ENCODE measurements at places on chromosomes 3 and 15.

GRCh38 chr3:127286571-127287140 lies 1.2 kb downstream of the PRR20G start:
- no peaks in the 10 kb centered on the region for H3K27me3 ChIP-seq
- no peak overlapping the region for H3K27ac ChIP-seq
- H3K36me3 ChIP-seq: no peaks in the 10 kb centered on the region
- DNase-seq: no peak
- H3K4me3 ChIP-seq: no peak overlapping the region

GRCh38 chr3:16313886-16314645 lies 49.1 kb downstream of the OXNAD1 start:
- no peak for DNase-seq
- no peak overlapping the region for H3K27ac ChIP-seq

DNA sequence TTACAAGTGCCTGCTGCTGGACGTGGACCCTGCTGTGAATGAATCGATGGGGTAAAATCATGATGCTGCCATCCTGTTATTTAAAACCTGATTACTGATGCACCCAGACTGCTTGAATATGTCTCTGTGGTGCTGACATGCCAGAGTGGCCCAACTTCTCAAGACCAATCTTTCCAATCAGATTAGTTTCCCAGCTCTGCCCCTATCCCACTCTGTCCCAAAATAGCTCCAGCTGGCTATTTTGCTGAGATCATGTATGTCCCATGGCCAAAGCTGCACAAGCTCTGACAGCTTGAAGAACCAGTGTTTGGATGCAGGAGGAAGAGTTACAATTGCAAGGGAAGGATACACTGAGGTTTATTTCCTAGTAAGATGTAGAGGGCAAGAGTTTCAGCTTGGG lies 153.6 kb downstream of the TMEM108 start:
- H3K4me3 ChIP-seq: no peak overlapping the region
- no peaks in the 10 kb centered on the region for H3K36me3 ChIP-seq
- no peaks in the 10 kb centered on the region for H3K4me1 ChIP-seq
- DNase-seq: no peak

GRCh38 chr3:188769831-188770230 lies 401.9 kb upstream of the TPRG1 start:
- H3K36me3 ChIP-seq: no peaks in the 10 kb centered on the region
- DNase-seq: no peak
- no peak overlapping the region for H3K4me3 ChIP-seq
- peak overlapping the region; percentile 13 for H3K27ac ChIP-seq
- peaks cover 22% of the 10 kb centered on the region for H3K4me1 ChIP-seq

DNA sequence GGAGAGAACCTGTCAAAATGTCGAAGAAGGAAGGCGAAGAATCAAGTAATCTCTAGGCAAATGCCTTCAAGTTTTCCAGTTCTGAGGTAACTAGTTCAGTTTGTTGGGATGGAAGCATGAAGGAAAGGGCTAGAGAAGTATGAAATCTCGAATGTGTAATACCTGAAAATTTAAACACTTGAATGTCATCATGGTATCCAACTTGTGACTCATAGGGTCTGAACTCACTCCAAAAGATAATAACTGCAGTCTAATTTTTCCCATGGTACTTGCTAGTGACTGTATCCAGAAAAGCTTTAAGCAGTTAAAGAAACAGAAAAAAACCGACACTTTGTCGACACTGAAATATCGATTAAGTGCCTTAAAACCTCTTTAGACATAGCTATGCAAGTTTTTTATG lies 102.9 kb upstream of the CHRM5 start:
- H3K4me1 ChIP-seq: no peaks in the 10 kb centered on the region
- no peak overlapping the region for H3K27ac ChIP-seq
- peaks cover 41% of the 10 kb centered on the region for H3K36me3 ChIP-seq
- no peak for DNase-seq

GRCh38 chr15:60399931-60400330 lies 2.1 kb upstream of the ANXA2 start:
- no peak for DNase-seq
- no peaks in the 10 kb centered on the region for H3K36me3 ChIP-seq
- no peaks in the 10 kb centered on the region for H3K27me3 ChIP-seq
- peaks cover 7% of the 10 kb centered on the region for H3K4me1 ChIP-seq

DNA sequence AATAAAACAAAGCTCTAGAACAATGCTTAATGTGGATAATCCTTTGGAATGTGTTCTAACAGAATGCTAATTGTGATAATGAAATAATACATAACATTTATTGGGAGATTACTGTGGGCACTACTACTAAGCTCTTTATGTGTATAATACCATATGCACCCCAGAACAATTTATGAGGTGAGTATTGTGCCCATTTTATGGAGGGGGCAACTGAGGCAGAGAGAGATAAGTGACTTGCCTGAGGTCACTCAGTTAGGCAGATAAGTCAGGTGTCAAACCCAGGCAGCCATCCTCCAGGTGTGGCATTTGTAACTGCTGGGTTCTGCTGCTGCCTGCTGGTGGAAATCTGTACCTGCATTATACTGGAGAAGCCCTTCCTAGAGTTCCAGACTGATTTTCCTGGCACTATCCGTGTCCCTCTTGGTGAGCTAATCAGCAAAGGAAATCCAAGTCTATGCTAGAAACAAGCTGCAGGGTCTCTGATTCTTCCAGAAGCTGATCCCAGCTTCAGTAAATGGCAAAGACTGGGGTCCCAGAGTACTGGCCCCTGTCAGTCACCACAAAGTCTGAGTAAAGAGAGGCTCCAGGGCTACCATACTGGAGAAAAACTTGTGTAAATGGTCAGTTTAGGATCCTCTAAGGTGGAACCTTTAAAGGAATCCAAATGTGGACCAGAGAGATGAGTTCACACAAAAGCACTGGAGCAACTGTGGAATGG lies 22.6 kb upstream of the RBP1 start:
- H3K4me3 ChIP-seq: no peak overlapping the region
- no peak overlapping the region for H3K27ac ChIP-seq
- DNase-seq: no peak
- no peaks in the 10 kb centered on the region for H3K27me3 ChIP-seq
- H3K36me3 ChIP-seq: no peaks in the 10 kb centered on the region
- no peaks in the 10 kb centered on the region for H3K4me1 ChIP-seq

DNA sequence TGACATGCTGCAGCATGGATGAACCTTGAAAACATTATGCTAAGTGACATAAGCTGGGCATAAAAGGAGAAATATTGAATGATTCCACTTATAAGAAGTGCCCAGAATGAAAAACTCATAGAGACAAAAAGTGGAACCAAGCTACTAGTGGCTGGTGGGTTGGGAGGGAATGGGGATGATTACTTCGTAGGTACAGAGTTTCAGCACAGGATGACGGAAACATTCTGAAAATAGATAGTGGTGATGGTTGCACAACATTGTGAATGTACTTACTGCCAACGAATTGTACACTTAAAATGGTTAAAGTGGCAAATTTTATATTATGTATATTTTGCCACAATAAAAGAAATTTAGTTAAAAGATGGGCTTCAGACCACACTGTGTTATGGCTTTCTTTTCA lies 93.6 kb downstream of the RPLP1 start:
- no peak overlapping the region for H3K4me3 ChIP-seq
- H3K4me1 ChIP-seq: no peaks in the 10 kb centered on the region
- no peak overlapping the region for H3K27ac ChIP-seq
- no peaks in the 10 kb centered on the region for H3K36me3 ChIP-seq

DNA sequence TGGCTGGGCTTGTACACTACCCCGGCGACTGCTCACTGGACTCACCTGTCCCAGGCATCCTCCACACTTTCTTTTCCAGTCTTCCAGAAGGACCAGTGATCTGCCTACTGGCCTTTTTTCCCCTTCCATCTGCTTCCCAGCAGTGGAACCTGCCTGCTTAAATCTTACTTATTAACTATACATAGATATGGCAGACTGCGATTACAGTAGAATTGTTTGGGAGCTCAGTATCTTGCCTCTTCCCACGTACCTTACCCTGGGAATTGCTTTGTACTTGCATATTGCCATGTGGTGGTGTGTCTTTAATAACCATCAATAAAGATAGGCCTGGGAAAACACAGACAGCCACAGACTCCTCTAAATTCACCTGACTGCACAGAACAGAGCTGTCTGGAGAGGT lies 11.8 kb upstream of the HES1 start:
- no peaks in the 10 kb centered on the region for H3K27me3 ChIP-seq
- H3K4me1 ChIP-seq: no peaks in the 10 kb centered on the region
- no peaks in the 10 kb centered on the region for H3K36me3 ChIP-seq
- no peak for DNase-seq
- H3K4me3 ChIP-seq: no peak overlapping the region
- H3K27ac ChIP-seq: no peak overlapping the region

DNA sequence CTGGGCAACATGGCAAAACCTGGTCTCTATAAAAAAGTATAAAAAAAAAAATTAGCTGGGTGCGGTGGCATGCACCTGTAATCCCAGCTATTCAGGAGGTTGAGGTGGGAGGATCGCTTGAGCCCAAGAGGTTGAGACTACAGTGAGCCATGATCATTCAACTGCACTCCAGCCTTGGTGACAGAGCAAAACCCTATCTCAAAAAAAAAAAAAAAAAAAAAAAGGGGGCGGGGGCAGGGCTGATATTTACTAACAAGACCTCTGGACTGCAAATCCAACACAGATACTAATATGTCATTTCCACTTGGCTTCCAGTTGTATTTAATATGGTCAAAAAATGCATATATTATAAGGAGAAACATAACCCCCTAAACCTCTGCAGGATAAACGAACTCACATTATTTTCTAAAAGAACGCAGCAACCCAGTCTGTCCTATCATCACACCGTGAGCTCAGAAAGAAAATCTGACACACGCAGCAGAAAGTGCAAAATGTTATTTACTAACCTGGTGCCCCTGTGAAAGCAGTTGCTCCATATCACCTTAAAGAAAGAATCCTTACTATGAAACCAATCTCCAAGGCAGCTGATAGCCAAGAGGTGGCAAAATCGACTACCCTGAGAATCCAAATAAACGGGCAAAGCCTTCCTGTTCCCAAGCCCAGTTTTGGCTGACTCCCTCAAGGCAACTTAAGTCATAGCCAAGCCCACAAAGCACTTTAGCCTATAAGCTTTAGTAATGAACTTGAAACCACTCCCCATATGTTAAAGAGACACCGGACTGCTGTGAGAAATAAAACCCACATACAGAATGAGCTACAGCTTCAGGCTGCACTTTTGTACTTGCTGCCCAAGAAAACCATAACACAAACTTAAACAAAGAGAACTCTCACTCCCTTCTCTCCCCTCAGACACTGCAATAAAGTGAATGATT lies 39.3 kb downstream of the PLD1 start:
- H3K4me1 ChIP-seq: peaks cover 25% of the 10 kb centered on the region
- peak overlapping the region; percentile 64 for H3K4me3 ChIP-seq
- DNase-seq: no peak
- H3K36me3 ChIP-seq: no peaks in the 10 kb centered on the region
- H3K27me3 ChIP-seq: no peaks in the 10 kb centered on the region

DNA sequence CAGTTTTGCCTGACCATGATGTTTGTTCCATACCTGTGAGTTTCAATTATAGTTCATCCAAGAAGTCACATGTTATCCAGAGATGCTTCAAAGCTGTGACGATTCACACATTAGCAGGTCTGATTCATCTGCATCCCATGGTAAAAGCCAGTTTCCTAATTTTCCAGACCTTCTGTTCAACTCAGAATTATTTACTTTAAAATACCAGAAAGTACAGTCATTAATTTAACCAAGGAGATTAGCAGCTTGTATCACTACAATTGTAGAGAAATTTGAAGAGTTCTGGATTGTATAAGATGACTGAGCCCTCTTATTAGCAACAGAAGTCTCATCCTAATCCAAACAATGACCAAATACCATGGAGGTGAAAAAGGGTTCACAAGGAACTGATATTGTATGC lies 76.1 kb upstream of the THBS1 start:
- H3K36me3 ChIP-seq: no peaks in the 10 kb centered on the region
- no peak overlapping the region for H3K4me3 ChIP-seq
- H3K4me1 ChIP-seq: no peaks in the 10 kb centered on the region
- DNase-seq: no peak
- H3K27ac ChIP-seq: no peak overlapping the region

DNA sequence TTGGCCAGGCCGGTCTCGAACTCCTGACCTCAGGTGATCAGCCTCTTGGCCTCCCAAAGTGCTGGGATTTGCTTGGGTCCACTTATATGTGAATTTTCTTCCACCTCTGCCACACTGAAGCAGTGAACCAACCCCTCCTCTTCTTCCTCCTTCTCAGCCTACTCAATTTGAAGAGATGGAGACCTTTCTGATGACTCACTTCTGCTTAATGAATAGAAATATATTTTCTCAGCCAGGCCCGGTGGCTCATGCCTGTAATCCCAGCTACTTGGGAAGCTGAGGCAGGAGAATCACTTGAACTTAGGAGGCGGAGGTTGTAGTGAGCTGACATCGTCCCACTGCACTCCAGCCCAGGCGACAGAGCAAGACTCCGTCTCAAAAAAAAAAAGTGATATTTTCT lies 46.8 kb upstream of the GATM start:
- H3K27me3 ChIP-seq: no peaks in the 10 kb centered on the region
- peaks cover 3% of the 10 kb centered on the region for H3K36me3 ChIP-seq
- DNase-seq: no peak
- H3K4me3 ChIP-seq: no peak overlapping the region
- no peaks in the 10 kb centered on the region for H3K4me1 ChIP-seq

DNA sequence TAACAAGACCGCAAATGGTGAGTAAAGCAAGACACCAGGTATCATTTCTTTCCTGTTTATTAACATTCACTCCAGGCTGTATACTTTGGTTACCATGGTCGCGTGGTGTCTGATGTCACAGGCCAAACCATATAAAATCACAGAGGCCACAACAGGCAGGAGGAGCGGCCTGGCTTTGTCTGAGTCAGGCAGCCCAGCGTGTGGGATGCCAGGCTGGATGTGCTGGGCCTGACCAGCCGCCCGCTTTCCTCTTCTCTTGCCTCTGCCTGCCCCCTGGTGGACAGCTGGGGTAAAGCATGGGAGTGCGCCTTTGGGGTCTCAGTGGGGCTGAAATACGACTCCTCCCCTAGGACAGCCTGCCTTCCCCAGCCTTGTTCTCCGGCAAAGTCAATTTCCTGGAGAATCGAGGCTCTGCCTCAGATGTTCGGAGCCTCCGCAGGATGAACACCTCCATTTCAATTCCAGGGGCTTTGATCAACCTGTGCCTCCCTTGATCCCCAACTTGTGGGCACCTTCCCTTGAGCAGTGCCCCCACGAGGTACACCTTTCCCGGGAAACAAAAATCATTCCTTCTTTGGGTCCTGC lies 78.2 kb downstream of the CCNL1 start:
- H3K4me3 ChIP-seq: no peak overlapping the region
- peak overlapping the region; percentile 25 for H3K27ac ChIP-seq
- H3K4me1 ChIP-seq: peaks cover 9% of the 10 kb centered on the region
- H3K27me3 ChIP-seq: no peaks in the 10 kb centered on the region
- H3K36me3 ChIP-seq: no peaks in the 10 kb centered on the region
- peak; percentile 96 for DNase-seq

Measured in ascending aorta (tissue), 2 donors.